Stimulated activated CD4-positive, alpha-beta T cell treated with anti-CD3 and anti-CD28 coated beads, Interleukin-15, amount 100 ng/mL, for 1 hour (primary cell): ENCODE measurements at places on chromosomes 3 and 15.

GRCh38 chr15:89399238-89400115, 64.9 kb upstream of the POLG start:
- DNase-seq, result no peak

DNA sequence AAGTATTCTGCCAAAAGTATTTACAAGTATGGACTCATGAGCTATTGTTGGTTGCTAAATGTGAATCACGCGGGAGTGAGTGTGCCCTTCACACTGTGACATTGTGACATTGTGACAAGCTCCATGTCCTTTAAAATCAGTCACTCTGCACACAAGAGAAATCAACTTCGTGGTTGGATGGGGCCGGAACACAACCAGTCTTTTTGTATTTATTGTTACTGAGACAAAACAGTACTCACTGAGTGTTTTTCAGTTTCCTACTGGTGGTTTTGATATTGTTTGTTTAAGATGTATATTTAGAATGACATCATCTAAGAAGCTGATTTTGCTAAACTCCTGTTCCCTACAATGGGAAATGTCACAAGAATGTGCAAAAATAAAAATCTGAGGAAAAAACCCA, 30.3 kb downstream of the SYNM start:
- no peak for DNase-seq

- no peak for DNase-seq
These were observed 238.6 kb upstream of the SOX14 start for GRCh38 chr3:137525471-137525870.

DNA sequence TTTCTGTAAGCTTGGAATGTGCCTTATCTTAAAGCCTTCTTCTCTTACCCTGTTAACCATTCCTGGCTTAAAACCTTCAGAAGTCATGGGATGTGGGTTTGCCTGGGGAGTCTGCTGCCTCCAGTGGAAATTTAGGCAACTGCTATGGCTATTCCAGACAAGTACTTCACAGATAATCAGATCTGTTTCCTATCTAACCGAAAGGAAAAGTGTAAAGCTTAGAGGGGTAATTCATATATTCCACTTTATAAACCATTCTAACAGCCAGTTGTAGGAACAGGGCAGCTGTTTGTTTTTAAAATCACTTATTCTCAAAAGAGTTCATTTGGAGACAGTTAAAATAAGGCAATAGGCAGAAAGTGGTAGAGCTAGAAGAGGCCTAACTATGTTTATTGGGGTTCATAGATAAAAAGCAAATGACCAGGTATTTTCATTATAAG, 219.9 kb downstream of the TCF12 start:
- DNase-seq, result no peak
